ENCODE measurements at places on chromosomes 16 and 17. TPM values are rescaled to one million over a fixed set of nuclear protein-coding genes. Genes with fewer than 3 reads are reported as not detected.

DNA sequence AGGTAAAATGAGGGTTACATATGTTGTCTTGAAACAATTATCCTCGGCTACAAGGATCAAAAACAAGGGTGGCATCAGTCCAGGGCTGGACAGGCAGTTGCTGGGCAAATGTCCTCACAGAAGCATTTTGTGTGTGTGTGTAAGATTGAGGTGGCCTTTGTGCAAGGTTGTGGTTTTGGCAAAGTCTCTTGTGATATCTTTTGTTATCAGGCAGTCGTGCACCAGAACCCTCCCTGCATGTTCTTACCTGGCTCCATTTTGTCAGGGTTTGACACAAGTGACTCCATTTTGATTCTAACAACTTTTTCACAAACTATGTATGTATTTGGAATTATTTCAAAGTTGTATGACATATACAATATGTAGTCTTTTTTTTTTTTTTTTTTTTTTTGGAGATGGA lies 20.0 kb downstream of the CHAD start:
- DNase-seq, result no peak

DNA sequence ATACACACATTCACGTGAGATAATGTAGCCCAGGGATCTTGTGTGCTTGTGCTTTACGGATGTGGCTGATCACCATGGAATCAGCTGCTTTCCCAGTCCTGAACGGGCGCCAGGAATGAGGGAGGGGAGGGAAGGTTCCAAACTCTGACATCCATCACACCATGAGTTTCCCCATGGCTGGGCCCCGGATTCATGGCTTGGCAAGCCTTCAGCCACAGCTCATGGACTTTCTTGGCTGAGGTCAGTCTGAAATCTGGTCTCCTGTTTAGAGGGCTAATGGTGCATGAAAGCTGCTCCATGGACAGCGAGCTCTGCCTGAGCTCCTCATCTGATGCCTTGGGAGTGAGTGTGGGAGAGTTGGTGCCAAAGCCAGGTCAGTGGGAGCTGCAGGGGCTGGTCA lies 767.6 kb upstream of the EEF2KMT start:
- no peak for DNase-seq

GRCh38 chr17:73851091-73851490 lies 206.8 kb upstream of the SDK2 start:
- DNase-seq, result no peak

- DNase-seq, result no peak
These were observed 15.9 kb downstream of the ZC3H7A start for GRCh38 chr16:11780991-11781680.

DNA sequence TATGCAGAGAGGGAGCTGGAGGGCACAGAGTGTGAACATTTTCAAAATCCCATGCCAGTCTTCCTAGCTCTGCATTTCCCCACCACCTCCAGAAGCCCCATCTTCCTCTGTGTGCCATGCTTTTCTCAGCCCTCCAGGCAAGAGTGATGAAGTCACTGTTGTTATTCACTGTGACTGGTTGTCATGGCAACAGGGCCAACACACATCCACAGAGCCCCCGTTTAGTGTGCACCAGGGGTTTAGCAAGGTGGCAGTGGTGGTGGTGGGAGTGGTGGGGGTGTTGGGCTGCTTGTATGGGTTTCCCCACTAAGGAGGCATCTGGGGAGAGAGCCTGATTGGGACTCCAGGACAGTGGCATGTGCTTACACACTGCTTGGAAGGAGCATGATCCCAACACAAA lies 309.9 kb upstream of the ASIC2 start:
- no peak for DNase-seq

FSCN2 gene
- total RNA-seq, result 0.95 TPM

DNA sequence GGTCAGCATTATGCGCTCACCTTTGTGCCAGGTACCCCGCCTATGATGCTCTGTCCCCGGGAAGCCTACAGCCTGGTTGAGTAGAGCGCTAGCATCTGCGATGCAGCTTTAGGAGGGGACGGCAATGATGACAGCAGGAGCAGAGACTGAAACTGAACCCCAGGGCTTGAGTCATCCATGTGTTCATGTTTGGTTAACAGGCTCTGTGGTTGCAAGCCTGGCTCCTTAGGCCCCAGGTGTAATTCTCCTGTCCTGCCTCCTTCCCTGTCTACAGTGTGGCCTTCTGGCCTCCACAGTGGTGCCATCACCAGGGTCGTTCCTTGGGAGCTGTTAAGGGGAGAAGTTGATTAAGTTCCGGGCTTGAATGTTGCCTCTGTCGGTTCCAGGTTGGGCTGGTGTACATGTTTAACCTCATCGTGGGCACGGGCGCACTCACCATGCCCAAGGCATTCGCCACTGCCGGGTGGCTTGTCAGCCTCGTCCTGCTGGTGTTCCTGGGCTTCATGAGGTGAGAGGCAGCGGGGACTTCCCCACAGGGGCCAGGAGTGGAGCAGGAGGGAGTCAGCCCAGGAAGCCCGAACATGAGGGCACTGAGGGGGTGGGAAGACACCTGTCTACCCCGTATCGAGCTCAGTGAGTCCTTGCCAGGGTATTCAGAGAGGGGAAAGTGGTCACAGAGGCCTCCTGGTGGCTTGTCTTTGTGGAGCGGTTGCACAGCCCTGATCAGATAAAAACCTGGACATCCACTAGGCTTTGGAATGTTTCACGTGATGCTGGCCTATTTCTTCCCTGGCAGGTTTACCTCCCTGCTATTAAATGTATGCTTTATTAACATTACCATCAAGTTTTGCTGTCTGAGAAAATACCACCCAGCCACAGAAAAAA lies 9.2 kb upstream of the NAT9 start:
- no peak for DNase-seq
